ENCODE measurements at places on chromosomes 5 and 9. TPM values are rescaled to one million over a fixed set of nuclear protein-coding genes. Genes with fewer than 3 reads are reported as not detected.

DNA sequence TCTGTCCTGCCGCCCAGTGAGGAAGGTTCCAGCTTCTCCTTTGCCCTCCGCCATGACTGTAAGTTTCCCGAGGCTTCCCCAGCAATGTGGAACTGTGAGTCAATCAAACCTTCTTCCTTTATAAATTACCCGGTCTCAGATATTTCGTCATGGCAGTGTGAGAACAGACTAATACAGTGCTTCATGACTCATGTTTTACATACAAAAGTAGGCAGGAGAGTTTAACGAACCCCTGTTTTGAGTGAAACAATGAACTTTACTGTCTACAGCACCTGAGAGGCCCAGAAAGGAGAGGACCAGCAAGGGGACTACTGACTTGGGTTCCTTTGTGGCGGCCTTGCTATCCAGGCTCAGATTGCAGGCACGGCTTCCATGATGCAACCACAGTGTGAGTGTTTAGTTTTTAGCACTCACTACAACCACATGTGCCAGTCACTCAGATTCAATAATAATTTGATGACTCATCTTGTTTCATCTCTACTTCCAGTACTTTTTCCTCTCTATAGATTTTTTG, 139.1 kb upstream of the CLINT1 start:
- peak; percentile 8 for DNase-seq

- no peak for DNase-seq
Measured at GRCh38 chr5:169651526-169651925, 14.5 kb downstream of the DOCK2 start.

DNA sequence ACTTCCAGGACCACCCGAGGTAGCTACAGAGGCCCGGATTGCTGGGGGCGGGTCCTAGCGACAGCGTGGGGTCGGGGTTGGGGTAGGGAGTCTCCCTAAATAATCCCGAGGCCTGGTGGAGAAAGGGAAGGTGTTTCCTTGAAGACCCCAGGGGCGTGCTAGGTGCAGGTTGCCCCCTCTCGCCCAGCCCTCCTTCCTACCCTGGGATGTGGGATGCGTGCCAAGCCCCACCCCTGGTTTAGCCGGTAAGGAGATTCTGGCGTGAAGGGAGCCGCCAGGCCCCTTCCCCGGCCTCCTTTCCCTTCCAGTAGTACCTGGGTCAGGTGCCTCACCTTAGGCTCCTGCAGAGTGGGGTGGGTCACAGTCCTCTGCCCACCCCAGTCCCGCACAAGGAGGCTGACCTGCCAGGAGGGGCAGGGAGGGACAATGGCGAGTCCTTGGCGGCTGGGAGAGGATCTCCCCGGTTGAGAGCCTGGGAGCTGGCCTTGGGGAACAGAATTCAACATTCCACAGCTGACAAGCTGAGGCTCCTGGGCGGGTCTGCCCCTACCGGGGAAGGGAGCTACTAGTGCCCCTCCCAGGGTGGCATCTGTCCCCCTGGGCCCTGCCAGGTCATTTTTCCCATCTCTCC, 674 bp downstream of the TSPAN17 start:
- DNase-seq, result peak; percentile 52

The STKLD1 gene
- total RNA-seq, result 0.52 TPM

- no peak for DNase-seq
Measured at GRCh38 chr5:151937851-151938250, 13.2 kb upstream of the GLRA1 start.

- DNase-seq, result no peak
Measured at GRCh38 chr5:96636046-96636445, 26.1 kb upstream of the CAST start.

GRCh38 chr5:62499756-62500155, 78.9 kb upstream of the LRRC70 start:
- DNase-seq, result no peak

- no peak for DNase-seq
Measured at GRCh38 chr9:71630377-71630995, 137.8 kb downstream of the CEMIP2 start.

- no peak for DNase-seq
Measured at GRCh38 chr9:134690946-134691694, 49.5 kb downstream of the COL5A1 start.

The WNT8A gene
- not detected for total RNA-seq

- DNase-seq, result no peak
Measured at GRCh38 chr9:29456940-29457339, 1883.7 kb upstream of the C9orf72 start.

GRCh38 chr9:83330207-83331196, 207.7 kb downstream of the FRMD3 start:
- peak; percentile 24 for DNase-seq

GRCh38 chr5:75009556-75010345, 42.6 kb downstream of the GCNT4 start:
- no peak for DNase-seq

The CREB3 gene
- 27.6 TPM for total RNA-seq

- DNase-seq, result no peak
Measured at GRCh38 chr5:12845549-12846159, 941.4 kb upstream of the CTNND2 start.

DNA sequence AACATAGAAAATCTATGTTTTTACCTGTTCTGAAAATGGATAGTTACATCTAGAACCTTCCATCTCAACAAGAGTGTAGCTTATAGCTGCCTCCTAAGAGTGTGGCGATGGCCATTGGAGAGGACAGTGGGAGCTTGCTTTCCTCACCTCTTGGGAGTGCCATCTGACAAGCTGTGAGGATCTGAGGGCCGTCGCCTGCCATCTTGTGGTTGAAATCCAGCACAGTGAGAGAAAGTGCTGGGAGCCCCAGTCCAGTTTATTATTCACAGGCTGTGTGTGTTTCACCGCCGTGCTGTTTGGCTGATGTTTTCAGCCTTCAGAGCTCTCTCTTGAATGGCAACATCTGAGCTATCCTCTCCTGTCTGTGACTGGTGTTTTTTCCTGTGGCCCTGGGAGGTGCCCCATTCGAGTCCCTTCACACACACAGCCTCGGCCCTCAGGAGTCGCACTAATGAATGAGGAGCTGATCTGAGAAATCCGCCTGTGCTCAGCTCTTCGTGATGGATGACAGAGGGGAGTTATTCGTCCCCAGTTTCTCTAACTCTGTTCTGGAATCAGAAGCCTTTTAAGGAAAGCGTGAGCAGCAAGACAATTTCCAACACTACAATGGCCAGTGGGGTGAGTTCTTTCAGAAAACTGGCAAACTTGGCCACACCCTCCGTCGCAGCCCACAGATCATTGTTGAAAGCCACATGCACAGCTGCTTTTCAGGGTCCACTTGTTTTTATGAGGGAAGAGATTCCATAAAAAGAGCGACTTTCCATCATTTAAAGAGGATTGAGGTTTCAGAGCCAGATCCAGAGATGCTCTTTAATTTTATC, 170.3 kb downstream of the PDZD2 start:
- DNase-seq, result peak; percentile 83

The SEMA6A gene
- 10.6 TPM for total RNA-seq

DNA sequence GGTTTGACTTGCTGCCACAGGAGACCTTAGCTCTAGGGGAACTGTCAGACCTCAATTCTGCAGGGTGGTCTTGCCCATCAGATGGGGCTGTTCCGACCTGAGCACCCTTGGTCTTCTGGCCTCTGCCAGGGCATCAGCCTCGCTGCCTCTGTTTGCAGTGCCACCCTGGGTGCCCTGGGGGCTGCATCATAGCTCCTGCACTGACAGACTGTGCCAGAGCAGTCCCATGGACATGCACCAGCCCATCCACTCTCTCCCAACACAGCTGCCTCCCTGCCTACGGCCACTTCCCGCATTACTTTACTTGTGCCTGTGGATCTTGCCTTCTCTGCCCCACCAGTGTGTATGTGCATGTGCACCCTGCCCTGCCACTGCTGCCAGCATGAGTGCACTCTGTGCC, 884.7 kb upstream of the ARRDC3 start:
- no peak for DNase-seq

DNA sequence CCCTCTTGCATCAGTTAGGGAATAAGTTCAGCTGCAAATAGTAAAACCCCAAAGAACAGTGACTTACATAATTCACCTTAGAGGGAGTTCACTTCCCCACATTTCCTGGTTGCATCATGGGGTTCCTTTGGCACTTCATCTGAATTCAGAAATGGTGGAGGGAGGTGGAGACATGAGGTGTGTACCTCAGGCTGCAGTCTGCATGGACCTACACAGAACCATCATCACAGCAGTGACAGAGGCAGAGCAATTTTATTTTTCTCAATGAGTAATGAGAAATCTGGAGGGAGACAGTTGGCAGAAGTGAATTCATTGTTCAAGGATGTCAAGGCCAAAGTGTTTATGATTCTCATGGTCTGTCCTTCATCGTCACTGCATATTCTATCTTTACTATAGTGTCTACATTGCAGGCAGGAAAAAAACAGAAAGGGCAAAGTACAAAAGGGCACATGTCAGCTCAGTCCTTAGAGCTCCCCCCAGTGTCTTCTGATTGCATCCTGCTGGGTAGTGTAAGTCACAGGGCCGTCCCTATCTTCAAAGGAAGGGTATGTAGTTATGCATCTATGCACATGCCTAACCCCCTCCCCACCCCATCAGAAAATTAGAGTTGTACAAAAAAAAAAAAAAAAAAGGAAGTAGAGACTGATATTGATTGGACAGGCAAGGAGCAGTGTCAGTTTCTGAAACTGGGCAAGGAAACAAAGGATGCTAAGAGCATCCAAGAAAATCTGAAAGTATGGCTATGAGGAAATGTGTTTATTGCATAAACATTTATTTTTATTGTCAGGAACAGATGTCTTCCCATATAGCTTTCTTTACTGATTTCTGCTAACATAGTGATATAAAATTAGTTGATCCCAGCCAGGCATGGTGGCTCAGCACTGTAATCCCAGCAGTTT, 132.7 kb upstream of the APC start:
- DNase-seq, result no peak

GRCh38 chr9:126556560-126557250, 57.0 kb upstream of the LMX1B start:
- no peak for DNase-seq

DNA sequence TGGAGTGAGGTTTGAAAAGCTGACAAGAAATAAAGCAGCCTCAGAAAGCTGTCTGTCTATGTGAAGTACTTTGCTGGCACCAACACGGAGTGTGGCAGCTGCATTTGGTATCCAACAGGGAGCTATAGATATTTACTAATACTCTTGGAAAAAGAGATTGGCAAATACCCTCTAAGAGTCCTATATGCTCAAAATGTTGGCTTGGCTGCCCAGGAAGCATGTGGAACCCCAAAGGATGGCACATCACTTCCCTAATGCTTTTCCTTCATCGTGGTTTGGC, 398.3 kb downstream of the TLE4 start:
- no peak for DNase-seq

The CCL27 gene
- total RNA-seq, result not detected

The HMCN2 gene
- total RNA-seq, result 0.28 TPM

- peak; percentile 7 for DNase-seq
Measured at GRCh38 chr5:141272906-141273305, 27.7 kb downstream of the PCDHB15 start.

The NEURL1B gene
- 5.1 TPM for total RNA-seq

GRCh38 chr5:96984506-96985192, 48.8 kb downstream of the LNPEP start:
- DNase-seq, result no peak

The NRARP gene
- total RNA-seq, result 7.4 TPM

The NOXA1 gene
- 0.79 TPM for total RNA-seq

DNA sequence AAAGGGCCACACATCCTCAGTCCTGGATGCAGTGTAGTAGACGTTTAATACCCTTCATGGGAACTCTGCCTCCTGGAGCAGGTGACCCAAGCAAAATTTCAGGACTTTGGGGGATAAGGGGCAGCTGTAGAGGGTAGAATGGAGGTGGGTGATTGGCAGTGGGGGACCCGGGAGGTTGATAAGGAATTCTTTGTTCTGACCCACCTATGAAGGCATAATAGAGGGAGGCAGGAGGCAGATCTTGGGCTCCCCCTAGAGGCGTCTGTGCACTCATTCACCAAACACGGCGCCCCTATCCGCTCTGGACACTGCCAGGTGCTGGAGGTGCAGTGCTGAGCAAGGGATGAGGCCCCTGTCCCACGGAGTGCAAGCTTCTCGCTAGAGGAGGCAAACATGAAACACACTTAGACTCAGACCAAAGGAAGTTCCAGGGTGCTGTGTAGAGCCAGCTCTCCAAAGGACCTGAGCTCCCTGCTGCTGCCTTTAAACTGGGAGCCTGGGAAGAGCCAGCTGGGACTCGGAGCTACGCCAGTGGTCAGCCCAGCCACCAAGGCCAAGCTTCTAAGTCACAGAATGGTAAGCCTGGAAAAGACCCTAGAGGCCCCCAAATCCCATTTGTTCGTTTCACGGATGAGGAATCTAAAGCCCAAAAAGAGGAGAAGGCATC, 7.7 kb downstream of the IL17B start:
- DNase-seq, result peak; percentile 64

The MAMDC4 gene
- 7.9 TPM for total RNA-seq

DNA sequence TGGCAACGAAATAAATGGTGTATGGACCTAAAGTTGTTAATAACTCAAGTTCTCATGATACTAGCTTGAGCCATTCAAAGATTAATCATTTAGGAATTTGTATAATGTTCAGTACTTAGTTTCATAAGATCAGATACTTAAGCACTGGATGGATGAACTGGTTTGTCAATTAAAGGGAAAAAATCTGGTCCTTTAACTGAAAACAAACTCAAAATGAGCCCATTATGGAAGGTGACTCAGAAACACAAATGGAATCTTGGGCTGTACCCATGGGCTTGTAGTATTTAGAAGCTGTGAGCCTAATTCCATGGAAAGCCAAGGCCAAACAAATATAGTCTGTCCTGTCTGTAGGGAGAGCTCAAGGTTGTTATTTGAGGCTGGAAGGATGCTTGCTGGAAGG, 27.6 kb upstream of the ADRB2 start:
- no peak for DNase-seq

- DNase-seq, result no peak
Measured at GRCh38 chr5:84696651-84697050, 312.0 kb upstream of the EDIL3 start.

DNA sequence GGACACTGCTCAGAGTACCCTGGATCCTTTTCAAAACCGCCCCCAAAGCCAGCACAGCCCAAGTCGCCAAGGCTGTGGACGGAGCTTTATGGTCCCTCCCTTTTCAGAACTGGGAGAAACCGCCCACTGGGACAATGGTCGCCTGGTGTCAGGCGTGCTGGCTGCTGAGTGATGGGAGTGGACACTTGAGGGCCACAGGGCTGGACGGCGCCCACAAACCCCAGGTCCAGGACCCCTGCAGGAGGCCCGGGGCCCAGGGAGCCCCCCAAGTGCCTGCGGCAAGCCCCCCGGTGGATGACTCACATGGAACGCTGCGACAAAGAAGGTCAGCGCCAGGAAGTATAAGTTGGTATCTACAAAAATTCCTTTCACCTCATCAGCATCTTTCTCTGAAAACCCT, 10.9 kb downstream of the CLPTM1L start:
- DNase-seq, result no peak
